ENCODE measurements at places on chromosomes 11 and 22.

DNA sequence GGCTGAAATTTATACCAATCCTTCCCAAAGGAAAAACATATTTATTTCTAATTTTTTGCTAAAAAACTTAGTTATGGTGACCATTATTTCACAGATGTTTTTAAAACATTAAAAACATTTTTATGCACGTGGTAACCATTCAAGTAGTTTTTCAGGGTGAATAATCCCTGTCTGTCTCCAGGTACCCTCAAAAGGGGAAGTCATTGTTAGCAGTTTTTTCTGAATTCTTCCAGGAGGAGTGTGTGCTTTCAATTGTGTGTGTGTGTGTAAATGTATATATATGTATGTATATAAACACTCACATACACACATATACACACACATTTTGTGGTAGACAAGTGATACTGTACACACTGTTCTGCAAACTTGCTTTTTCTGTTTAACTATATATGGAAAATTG, 43.9 kb downstream of the MIAT start:
- no peak for DNase-seq

GRCh38 chr22:40709752-40710413, 30.6 kb downstream of the MCHR1 start:
- peak; percentile 84 for DNase-seq

- peak; percentile 2 for DNase-seq
Measured at GRCh38 chr11:83918476-83918875, 632.3 kb upstream of the CCDC90B start.

GRCh38 chr11:38256436-38256835, 1658.4 kb upstream of the RAG2 start:
- no peak for DNase-seq

DNA sequence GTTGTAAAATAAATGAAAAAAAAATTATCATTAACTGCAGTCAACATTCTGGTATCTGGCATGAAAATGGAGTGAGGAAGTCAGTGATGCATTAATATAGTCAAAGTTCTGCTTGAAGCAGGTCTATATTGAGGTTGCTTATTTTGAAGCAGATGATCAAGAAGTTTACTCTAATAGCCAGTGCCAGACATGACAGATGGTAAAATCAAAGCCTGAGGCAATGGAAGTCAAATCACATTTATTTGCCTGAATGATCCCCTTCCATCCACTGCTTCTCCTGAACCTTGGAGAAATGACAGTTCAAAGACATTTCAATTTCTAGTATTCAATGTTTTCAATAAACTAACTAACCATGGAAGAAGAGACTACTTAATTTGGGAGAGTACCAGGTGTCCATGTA, 430.0 kb downstream of the FAM181B start:
- no peak for DNase-seq

DNA sequence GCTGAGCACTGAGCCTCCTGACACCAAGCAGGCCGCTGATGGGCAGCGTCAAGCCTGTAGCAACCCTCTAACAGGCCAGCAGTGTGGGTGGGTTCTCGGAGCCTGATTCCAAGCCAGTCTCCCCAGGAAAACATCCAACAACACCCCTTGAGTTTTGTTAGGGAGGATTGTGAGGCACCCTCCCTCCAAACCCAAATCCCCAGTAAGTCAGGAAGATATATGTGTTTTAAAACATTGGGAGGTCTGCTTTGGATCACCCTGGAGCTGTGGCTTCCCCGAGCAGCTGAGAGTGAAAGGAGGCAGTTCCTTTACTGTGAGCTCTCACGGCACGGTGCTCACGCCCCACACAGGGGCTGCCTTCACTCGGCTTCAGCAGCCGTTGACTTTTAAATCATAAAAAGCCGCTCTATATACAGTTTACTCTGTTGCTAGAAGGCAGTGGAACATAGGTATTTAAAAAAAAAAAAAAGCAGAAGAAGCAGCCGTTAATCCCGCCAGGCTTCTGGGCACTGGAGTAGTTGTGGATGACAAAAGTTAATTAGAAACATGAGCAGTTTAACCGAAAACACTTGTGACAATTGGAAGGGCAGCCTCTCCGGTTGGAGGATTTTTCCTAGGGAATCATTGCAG, 218.6 kb downstream of the NAV2 start:
- peak; percentile 85 for DNase-seq

GRCh38 chr11:118791961-118792569, 1.1 kb upstream of the DDX6 start:
- DNase-seq, result no peak

GRCh38 chr11:126499131-126499752, 143.8 kb downstream of the ST3GAL4 start:
- no peak for DNase-seq

GRCh38 chr11:64925536-64926436, 1.3 kb downstream of the PPP2R5B start:
- no peak for DNase-seq

DNA sequence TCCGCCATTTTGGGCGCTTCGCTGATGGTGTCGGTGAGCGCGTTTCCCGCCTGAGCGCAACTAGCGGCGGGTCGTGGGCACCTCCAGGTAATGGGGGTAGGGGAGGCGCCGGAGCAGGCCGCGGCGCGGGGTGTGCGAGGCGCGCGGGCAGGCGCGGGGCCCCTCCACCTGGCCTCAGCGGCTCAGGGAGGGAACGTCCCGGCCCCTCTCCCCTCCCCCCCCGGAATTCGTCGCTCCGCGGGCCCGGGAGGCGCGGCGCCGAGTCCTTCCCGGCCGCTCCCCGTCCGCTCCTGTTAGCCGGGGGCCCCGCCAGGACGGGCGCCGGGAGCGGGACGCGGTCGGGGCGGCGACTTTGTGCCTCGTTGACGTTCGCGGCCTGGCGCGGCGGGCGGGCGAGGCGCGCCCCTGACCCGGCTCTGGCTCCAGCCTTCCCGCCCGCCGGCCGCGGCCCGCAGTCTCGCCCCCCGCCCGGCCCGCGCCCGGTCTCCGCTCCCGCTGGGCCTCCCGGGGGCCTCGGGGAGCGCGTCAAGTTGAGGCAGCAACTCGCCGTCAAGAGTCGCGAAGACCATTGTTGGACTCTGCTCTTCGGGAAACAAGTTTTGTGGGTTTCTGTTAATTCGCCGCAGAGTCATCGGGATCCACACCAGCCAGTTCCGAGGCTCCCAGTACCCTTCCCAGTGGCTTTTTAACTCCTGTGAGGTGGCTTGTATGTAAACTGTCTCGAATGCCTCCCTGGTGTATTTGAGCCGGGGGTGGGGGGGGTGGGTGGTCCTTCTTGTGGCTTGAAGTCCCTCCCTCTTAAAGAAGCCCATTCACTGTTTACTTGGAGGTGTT, at the start of gene PPP6R3:
Gene PPP6R3, plus strand, starts transcription at position 12 of the 834 bp plus-strand sequence. CDS start 76,913 bp downstream, outside the sequence.
- DNase-seq, result no peak

- peak; percentile 22 for DNase-seq
Measured at GRCh38 chr11:75968021-75968625, 153.1 kb downstream of the UVRAG start.

- no peak for DNase-seq
Measured at GRCh38 chr22:23126165-23127054, 15.4 kb downstream of the RSPH14 start.

- no peak for DNase-seq
Measured at GRCh38 chr22:36166518-36167220, 6.1 kb upstream of the APOL3 start.

GRCh38 chr11:1772270-1773130, 8.8 kb upstream of the CTSD start:
- peak; percentile 88 for DNase-seq

DNA sequence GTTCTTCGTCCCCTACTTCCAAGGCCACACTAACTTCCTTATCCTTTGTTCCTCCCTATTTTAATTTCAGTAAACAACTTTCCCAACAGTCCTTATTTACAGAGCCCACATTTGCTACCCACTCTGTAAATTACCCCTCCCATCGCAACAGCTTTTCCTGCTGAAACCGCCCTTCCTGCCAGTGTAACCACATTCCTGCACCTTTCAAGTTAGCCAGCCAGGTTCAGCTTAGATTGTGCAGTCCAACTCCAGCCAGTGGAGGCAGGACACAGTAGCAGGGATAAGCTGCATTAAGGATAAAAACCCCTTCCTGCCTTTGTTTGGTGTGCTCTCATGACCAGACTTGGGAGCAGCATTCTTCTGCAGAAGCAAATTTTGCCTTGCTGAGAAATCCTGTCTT, 768.3 kb upstream of the ARHGAP42 start:
- DNase-seq, result no peak

GRCh38 chr22:43241138-43241597, 54.2 kb upstream of the TTLL12 start:
- no peak for DNase-seq

DNA sequence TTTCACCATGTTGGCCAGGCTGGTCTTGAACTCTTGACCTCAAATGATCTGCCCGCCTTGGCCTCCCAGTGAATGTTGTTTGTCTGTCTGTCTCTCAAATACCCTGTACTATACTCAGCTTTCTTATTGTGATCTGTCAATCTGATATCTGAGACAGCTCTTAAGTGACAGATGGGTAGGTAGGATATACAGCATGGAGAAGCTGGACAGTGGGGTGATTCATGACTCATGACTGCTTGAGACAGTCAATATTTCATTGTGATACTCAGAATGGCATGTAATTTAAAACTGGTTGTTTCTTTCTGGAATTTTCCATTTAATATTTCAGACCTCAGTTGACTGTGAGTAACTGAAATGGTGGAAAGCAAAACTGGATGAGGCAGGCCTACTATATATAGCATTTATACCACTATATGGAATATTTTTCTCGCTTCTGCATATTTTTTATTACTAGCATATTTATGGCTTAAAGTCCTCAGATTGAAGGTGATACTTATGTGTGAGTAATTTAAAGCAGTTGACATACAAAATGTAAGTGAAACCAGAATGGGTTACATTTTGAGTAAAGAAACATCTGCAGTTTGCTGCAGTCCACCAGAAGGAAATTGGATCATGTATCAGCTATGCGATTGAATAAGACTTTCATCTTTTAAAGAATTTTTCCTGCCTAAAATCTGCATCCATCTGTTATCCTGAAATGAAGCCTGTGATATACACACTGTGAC, 22.3 kb downstream of the ARHGAP42 start:
- DNase-seq, result no peak

GRCh38 chr11:123253911-123254310, 58.9 kb upstream of the CLMP start:
- no peak for DNase-seq

- no peak for DNase-seq
Measured at GRCh38 chr22:50678651-50679521, 6.3 kb downstream of the SHANK3 start.

GRCh38 chr11:104925850-104926249, 27.6 kb upstream of the CASP12 start:
- DNase-seq, result no peak

- peak; percentile 31 for DNase-seq
Measured at GRCh38 chr11:457111-457760, 7.2 kb downstream of the PTDSS2 start.

DNA sequence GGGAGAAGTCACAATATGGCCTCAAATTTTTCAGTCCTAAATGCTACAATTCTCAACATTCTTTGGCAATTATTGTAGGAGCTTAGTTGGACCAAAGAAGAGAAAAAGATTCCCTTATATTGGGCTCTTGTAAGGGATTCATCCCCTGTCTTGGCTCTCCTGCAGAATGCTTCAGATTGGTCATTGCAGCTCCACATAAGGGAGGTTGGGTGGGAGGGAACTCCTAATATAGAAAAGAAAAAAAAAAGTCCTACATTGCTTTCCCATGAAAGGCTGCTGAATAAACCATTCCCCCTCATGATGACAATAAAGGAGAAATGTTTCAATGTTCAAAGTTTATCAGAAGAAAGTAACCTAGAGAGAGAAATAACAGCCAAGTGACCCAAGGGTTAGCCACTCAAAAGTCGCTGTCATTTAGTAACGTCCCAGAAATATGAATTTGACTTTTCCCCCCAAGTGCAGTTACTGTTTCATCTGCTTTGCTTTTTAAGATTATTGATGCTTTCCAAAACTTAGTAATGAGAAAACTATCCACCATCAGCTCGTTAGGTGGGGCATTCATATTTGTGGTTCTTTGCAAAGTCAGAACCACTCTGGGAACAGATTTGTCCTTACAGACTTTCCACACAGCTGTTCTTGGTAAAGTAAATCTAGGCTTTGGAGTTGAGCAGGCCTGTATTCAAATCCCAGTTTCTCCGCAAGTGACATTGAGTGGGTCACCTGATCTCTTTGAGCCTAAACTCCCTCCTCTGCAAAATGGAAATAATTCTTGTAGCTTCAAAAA, 5.0 kb upstream of the SLC1A2 start:
- DNase-seq, result peak; percentile 56

DNA sequence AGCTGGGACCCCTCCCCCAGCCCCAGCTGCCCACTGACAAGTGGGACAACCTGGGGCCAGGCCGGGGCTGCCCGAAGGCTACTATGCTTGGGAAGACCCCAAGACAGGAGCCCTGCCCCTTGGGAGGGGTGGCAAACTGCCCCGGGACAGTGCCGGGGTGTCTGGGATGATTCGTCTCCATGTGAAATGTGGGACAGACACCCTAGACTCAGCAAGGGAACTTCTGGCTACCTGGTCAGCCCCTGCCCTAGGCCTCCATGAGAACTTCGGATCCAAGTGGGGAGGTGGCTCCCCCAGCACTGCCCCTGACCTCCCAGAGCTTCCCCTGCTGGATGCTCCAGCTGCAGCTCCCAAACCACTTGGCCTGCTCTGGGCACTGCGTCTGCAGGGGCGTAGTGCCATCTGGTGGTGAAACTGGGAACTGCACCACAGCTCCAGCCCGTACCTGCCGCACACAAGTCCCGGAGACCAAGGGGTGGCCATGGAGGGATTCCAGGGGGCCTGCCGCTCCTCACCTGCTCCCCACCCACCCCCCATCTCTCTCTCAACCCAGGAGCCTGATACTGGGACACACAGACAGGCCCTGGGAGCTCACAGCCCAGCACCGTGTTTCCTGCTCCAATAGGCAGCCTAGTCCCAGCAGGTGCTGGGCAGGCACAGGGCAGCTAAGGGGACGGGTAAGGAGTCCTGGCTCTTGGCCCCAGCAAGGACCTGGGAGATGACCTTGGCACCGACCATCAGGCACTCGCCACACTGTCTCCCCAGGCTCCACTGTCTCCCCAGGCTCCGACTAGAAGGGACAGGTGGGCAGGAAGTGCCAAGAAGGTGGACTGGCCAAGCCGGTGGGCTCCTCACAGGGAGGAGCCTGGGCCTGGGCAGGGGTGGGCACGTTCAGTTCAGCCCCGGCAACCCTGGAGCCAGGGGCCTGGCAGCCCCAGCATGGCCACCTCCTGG, 194.1 kb downstream of the IGLL1 start:
- DNase-seq, result peak; percentile 79

Data from fibroblast of the aortic adventitia (primary cell).